ENCODE measurements at places on chromosomes 16 and 17.

GRCh38 chr16:78735337-78735736 lies 635.9 kb downstream of the WWOX start:
- no peak for DNase-seq

- DNase-seq: no peak
These were observed 4.0 kb downstream of the LIMD2 start for GRCh38 chr17:63695889-63696288.

DNA sequence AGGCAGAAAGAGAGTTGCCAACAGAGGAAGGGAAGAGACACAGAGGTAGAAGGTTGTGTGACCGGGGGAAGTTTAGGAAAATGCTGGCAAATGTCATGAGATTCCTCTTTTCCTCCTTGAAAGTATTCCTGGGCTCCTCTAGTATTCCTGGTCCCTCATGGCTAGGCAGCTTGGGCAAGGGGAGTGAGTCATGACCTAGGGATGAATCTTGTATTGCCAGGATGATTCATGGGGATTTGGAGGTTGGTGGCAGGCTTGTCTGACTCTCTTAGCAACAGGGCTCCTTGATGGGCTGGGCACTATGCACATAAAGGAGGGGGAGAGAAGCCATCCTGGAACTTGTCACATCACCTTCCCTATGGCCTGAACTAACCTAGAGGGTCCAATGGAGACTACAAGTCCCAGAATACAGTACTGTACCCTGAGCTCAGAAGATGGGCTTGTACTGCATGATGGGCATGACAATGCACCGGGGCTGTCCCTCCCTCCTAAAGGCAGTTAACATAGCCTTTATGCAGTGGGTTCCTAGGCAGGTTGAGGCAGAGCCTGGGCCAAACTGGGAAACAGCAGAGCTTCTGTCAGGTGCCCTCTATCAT lies 2.1 kb upstream of the SEZ6 start:
- DNase-seq: peak; percentile 70

- DNase-seq: no peak
These were observed 63.0 kb downstream of the PGS1 start for GRCh38 chr17:78441271-78441971.

DNA sequence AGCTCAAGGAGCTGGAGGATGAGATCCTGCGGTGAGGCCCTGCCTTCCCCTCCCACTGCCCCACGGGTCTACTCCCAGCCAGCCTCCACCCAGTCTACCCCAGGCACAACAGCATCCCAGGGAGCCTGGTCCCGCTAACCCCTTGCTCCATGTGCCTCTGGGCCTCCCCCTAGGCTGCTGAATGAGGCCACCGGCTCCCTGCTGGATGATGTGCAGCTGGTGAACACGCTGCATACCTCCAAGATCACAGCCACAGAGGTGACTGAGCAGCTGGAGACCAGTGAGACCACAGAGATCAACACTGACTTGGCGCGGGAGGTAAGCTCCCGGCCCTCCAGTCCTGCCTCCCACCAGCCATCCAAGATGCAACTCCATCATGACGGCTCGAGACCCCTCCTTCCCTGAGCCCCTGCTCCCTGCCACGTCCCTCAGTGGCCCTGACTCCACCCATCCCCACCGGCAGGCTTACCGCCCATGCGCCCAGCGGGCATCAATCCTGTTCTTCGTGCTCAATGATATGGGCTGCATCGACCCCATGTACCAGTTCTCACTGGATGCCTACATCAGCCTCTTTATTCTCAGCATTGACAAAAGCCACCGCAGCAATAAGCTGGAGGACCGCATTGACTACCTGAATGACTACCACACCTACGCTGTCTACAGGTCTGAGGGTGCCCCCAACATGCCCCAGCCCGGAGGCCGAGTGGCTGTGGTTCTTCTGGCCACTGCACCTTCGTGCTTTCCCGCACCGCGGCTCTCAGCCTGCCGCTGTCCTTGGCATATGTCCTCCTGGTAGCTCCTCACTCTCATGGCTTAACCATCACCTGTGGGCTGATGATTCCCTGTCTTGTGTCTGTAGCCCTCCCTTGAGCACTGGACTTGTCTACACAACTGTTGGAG lies 15.0 kb upstream of the KDM6B start:
- no peak for DNase-seq

DNA sequence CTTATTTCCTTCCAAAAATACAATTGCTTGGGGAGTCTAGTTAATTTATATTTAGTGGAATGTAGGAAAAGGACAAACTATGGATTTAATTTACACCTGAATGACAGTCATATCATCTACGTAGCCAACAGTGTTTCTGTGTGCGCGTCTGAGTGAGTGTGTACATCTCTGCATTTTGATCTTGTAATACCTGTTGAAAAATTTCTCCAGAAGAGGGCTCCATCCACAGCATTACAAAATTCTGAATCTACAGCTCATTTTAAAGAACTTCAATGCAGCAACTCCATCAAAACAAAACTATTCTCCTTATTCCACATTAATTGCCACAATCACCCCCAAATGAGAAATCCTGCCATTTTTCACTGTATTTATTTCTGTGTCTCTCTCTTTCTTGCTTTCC lies 3.9 kb downstream of the CDH13 start:
- DNase-seq: peak; percentile 48

- DNase-seq: no peak
These were observed 10.7 kb downstream of the AXIN2 start for GRCh38 chr17:65550758-65551157.

- DNase-seq: no peak
These were observed 187.4 kb upstream of the CACNG5 start for GRCh38 chr17:66647391-66647983.

- DNase-seq: no peak
These were observed 15.4 kb downstream of the MAPK8IP3 start for GRCh38 chr16:1721372-1721771.

- peak; percentile 67 for DNase-seq
These were observed 40.8 kb downstream of the MRC2 start for GRCh38 chr17:62668091-62668804.

DNA sequence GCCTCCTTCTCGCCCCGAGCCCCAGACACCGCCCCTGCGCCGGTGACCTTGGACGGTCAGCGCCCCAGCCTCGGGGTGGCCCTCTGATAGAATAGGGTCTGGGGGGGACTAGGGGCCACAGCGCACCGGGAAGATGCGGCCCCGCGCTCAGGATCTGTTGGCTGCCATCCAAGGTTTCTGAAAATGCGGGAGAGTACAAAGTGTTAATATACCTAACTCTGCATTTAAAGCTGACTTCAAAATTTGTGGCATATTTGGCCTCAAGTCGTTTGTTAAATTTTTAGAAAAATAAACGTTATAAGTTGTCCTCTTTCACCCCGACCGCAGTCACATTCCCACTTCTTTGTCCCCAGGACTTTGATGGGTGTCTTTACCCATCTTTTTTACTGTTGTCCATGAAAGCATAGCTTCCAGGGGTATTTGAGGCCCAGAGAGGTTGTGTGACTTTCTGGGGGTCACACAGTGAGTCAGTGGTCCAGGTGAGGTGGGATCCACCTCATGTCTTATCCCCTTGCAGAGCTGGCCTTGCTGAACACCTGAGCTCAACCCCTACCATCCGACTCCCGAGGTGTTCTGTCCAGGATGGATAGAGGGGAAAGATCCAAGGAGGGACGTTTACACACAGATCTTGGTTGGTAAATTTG lies 796 bp downstream of the NT5M start:
- no peak for DNase-seq

GRCh38 chr16:88785106-88785924 lies at the start of gene PIEZO1:
PIEZO1 (minus strand) TSS chr16:88785220; CDS start chr16:88784964, 256 bp downstream.
- peak; percentile 67 for DNase-seq

DNA sequence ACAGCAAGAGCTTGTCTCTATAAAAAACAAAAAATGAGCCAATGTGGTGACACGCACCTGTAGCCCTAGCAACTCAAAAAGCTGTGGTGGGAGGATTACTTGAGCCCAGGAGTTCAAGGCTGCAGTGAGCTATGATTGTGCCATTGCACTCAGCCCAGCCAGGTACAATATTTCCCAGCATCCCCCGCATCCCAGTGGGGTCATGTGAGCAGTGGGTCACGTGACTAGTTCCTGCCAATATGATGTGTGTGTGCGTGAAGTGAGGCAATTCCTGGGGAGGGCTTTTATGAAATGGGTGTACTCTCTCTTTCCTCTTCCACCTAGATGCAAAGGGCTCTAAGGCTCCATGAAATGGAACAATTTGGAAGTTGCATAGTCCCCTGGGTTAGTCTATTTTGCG lies 81.3 kb downstream of the GSG1L start:
- DNase-seq: no peak

DNA sequence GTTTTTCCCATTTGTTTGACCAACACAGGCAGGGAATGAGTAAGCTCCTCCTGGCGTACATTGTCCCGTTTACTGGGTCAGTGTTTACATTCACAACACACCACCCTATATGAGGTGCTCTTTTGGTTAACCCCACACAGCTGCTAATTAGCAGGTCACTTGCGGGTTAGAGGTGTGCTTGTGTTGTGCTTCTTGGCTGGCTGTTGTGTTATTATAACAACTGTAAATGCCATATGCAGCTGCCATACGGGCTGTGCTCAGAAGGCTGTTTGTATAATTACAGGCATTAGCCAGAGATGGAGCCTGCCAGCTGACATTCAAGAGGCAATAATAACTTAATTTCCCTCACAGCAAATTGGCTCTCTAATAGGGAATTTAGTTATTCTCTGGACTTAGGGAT lies 205.1 kb upstream of the ELAC2 start:
- no peak for DNase-seq

- no peak for DNase-seq
These were observed 20.9 kb downstream of the G6PC3 start for GRCh38 chr17:44091200-44091997.

DNA sequence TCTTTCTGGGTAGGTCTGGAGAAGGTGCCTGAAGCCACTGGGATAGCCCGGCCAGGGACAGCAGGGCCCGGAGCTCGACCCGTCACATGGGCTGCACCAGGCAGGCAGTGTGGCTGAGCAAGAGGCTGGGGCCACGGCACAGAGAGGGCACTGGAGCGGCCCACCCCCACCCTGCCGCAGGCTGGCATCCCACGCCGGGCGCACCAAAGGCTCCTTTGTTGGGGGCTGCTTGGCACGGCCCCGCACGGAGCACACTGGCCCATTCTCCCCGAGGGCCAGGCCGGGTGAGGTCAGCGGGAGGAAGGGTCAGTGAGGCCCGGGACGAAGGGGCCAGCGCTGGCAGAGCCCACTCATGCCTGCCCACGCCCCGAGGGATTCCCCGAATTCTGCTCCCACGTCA lies 36.5 kb upstream of the PVALEF start:
- no peak for DNase-seq

- no peak for DNase-seq
These were observed 114.0 kb upstream of the ZFHX3 start for GRCh38 chr16:73161977-73162376.

- no peak for DNase-seq
These were observed 6.7 kb downstream of the PITPNA start for GRCh38 chr17:1555651-1556471.

DNA sequence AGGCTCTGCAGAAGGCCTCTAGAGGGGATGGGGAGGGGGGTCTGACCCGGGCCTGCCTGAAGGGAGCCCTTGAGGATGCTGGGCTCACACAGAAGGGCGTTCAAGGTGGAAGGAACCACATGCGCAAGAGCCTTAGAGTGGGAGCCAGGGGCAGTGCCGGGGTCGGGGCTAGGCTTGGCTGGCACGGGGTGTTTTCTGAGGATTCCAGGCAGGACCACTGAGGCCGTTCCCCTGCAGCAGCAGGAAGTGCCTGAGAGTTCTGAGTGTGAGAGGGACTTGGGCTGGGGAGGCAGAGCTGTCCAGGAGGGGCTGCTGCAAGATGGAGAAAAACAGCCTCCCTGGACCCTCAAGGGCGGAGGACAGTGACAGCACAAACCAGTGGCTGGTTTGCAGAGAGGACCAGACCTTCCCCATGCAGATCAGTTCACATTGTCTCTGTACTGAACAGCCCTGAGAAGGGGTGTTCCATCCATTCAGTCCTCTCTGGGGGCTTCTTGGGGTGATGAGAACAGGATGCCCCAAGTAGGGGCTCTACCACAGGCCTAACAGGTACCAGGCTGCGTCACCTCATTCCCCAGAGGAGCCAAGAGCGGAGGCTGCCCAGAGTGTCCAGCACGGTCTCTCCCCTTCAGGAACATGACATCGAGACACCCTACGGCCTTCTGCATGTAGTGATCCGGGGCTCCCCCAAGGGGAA lies 3.4 kb downstream of the NDRG4 start:
- no peak for DNase-seq

DNA sequence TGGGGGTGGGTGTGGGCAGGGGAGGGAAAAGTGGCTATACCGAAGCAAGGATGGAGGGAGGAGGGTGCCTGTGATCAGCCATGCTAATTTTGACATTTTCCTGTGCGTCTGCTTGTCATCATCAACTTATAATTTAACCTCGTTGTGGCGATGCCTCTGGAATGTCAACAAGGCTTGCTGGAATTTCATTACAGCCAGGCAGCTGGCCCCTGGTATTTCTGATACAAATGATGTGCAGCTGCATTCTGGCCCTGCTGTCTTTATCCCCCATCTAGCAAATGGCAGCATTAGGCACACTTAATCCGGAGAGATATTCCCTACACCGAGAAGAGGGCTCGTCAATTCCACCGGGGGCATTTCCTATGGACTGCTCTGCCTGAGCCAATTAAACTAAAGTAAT lies 278.3 kb upstream of the CCL2 start:
- DNase-seq: no peak

DNA sequence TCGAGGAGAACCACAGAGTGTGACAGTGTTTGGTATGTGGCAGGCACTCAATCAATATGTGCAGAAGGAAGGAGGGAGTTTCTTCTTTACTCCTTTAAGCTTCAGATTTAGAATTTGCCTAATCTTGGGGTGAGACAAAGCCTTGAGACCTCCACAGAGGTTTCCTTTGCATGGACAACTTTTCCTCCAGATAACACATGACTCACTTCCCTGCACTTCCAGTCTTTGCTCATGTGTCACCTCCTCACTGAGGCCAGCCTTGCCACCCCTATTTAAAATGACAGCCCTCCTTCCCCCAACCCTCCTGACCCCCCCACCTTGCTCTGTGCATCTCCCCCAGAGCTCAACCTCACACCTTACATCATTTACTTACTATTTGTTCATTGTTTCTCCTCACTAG lies 17.4 kb upstream of the NOS2 start:
- DNase-seq: peak; percentile 17

DNA sequence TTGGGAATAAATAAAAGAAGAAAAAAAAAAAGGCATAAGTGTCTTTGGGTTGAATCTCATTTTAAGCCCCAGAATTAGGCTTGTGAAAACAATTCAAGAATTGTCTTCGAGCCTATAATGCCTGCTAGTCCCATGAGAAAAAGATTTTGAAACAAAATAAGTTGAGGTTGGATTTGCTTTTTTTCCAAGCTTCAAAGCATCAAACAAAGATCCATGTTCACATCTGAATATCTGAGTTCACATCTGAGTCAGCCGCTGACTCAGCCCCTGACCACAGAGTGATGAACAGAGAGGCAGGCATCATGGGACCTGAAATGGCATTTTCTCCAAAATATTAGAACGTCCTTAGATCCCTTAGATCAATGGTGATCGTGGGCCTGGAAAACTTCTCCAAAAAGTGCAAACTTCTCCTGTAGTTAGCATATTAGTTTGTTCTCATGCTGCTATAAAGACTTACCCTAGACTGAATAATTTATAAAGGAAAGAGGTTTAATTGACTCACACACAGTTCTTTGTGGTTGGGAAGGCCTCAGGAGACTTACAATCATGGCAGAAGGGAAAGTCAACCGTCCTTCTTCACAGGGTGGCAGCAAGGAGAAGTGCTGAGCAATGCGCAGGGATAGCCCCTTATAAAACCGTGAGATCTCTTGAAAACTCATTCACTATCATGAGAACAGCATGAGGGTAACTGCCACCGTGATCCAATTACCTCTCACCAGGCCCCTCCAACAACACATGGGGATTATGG lies 294.6 kb upstream of the HSBP1 start:
- DNase-seq: peak; percentile 90

Measured in EH (cell line).